ENCODE measurements at places on chromosomes 7 and 10. TPM values are rescaled to one million over a fixed set of nuclear protein-coding genes. Genes with fewer than 3 reads are reported as not detected.

The RPS24 gene
- 1,050 TPM for total RNA-seq

The GNAT3 gene
- not detected for total RNA-seq

The SEMA4G gene
- 1.4 TPM for total RNA-seq

DNA sequence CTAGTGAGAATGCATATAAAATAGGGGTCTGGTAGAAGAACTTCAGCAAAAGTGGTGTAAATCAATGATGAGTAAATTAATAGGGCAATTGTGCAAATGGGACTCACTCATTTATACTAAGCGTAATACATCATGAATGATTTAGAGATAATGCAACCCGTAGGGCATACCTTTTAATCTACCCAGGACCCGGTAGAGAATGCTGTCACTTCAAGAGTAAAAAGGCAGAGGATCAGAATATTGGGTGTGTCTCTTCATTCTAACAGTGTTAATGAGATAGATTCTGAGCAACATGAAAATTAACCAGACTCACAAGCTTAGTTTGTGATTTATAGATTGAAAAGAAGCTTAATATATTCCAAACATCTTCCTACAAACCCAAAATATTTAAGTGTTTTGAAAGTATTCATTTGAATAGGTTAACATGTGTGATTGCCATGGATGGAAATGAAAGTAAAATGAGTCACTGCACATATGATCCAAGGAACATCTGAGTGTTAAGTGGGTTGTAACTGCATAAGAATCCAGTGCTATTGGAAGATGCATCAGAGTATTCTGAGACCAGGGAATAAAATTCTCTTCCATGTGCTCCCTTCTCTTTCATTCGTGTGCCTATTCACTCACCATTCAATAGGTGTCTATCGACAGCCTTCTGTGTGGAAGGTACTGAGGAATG is 690.6 kb downstream of the AUTS2 start:
- no peak for DNase-seq

DNA sequence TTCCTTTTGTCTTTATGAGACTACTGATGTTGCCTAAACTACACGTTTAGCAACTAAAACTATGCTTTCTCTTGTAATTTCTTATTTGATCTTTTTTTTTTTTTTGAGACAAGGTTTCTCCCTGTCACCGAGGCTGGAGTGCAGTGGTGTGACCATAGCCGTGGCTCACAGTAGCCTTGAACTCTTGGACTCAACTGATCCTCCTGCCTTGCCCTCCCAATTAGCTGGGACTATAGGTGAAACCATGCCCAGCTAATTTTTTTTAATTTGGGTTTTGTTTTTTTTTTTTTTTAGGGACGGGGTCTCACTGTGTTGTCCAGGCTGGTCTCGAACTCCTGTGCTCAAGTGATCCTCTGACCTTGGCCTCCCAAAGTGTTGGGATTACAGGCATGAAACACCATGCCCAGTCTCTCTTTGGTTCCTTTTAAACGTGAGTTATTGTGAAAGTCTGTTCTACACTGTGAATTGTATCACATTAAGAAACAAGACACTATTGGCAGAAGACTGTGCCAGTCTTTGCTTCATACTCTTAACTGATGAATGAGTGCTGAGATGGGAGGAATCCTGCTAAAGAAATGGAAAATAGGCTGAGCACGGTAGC is 6.4 kb downstream of the TMEM248 start:
- DNase-seq = peak; percentile 16

DNA sequence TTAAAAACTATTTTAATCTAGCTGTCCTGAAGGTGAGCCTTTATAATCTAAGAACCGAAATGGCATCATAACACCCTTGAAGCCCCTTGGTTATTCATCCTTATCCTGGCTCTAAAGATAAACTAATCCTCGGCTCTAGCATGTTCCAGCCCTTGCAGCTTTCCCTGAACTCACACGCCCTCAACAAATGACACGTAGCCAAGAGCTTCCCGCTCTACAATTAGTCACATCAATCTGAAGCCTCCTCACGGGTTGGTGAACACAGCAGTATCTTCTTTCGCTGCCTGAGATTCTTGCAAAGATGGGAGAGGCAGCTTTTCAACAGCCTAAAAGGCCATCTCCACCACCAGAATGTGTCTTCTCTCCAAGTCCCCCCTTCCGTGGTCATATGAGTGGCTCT is 4.1 kb downstream of the FRMD4A start:
- DNase-seq = no peak

- DNase-seq = no peak
Observed at GRCh38 chr10:33483816-33484190, 149.3 kb upstream of the NRP1 start.

- DNase-seq = no peak
Observed at GRCh38 chr10:129962872-129963640, 1.0 kb downstream of the EBF3 start.

GRCh38 chr7:99618726-99619125 is 2.0 kb downstream of the ZSCAN25 start:
- DNase-seq = no peak

- no peak for DNase-seq
Observed at GRCh38 chr7:21514062-21514461, 28.8 kb upstream of the DNAH11 start.

- DNase-seq = no peak
Observed at GRCh38 chr10:45096001-45096400, 95.3 kb downstream of the ZNF22 start.

DNA sequence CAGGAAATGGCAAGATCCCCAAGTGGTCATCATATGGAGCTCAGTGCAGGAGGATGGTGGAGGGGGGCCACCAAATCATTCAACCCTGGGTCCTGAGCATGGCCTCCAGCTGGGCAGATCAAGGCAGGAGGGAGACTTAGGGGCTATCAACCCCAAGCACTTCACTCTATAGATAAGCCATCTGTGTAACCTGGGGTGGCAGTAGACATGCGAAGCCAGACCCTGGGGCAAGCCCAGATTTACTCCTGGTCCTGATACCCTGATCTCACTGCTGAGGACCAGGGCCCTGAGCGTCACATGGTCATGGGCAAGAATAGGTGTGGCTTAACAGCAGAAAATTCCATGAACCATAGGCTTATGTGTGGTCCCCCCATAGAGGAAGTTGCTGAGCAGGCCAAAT is 173.0 kb upstream of the ADCY1 start:
- DNase-seq = no peak

GRCh38 chr7:66771795-66772194 is 31.3 kb downstream of the RABGEF1 start:
- DNase-seq = no peak

GRCh38 chr10:126255313-126255712 is 133.0 kb downstream of the ADAM12 start:
- DNase-seq = no peak

DNA sequence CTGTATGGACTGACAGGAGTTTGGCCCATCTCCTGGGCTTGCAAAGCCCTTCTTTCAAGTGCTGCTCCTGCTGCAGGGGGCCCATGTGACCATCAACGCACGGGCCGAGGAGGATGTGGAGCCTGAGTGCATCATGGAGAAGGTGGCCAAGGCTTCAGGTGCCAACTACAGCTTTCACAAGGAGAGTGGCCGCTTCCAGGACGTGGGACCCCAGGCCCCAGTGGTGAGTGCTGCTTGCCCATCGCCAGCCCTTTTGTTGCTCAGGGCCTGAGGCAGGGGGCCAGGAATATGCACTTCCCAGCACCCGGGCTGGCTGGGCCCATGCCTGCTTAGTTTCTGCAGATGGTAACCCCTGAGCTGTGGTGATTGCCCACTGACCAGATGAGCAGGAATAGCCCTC is 8.7 kb downstream of the PGAM2 start:
- no peak for DNase-seq
